ENCODE measurements at places on chromosomes 11 and 22.

DNA sequence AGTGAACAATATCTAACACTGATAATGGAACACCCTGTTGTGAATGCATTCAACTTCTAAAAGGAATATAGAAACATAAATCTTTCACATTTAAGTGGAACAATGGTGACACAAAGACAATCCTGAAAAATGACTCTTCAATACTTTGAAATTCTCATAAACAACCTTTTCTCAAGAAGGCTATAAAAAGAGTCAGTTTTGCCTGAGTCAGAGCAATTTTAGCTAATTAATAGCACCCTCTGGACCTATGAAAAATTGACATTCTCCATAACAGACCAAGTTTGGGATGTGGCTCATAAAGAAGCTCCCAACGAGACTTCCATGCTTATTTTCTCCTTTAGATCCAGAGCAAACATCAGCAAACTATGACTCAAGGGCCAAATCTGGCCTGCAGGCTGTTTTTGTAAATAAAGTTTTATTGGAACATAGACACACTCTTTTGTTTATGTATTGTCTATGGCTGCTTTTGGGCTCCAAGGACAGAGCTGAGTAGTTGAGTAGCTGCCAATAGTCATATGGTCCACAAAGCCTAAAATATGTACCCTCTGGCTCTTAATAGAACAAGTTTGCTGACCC lies 108.0 kb downstream of the MAML2 start:
- H3K4me1 ChIP-seq = peaks cover 47% of the 10 kb centered on the region
- H3K4me3 ChIP-seq = no peak overlapping the region

GRCh38 chr11:36425561-36426081 lies 84.5 kb downstream of the TRAF6 start:
- no peak overlapping the region for H3K4me3 ChIP-seq
- no peak for DNase-seq
- no peaks in the 10 kb centered on the region for H3K36me3 ChIP-seq

DNA sequence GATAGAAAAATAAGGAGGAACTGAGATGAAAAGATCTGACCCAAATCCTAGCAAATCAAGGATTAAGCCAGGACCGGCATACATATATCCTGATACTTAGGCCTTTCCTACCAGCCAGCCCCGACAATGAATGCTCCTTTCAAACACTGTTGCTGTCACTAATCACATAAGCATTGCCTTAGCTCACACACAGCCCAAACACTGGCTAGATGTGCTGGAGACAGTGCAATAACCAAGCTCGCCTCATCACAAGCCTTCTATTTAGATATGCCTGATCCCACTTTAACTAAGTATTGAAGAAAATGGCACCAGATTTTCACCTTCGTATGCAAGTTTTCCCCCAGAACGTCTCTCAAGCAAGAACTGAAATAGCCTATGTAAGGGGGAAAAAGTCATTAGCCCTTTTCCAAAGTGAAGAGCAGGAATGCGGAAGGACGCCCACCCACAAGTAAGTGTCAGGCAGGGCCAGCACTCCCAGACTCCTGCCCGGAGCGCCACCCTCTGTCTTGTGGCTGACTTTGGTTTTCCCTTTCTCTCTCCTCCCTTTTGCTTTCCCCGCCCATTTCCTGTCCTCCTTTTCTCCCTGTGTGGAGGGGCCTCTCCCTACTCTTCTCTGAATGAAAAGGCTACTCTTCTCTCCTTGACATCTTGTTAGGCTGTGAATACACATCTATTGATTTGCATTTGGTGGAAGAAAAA lies 8.9 kb upstream of the OPCML start:
- no peak for DNase-seq
- no peaks in the 10 kb centered on the region for H3K36me3 ChIP-seq
- H3K4me1 ChIP-seq = no peaks in the 10 kb centered on the region
- no peaks in the 10 kb centered on the region for H3K27me3 ChIP-seq
- no peak overlapping the region for H3K27ac ChIP-seq

DNA sequence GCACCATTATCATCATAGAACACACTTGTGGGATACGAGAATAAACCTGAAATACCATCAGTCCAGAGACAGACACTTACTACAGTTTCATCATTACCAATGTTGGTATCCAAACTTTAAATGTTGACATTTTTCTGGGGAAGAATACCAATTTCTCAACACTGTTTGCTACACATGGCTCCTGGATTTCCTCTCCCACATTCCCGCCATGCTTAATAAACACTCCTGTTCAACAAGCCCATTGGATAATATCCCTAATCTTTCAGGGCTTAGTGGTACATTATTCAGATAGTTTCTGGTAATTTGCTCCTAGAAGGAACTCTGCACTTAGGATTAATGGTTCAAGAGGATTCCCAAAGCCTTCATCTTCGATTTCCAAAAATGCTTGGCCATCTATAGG lies 48.2 kb downstream of the CSF2RB start:
- no peaks in the 10 kb centered on the region for H3K36me3 ChIP-seq
- H3K4me3 ChIP-seq = no peak overlapping the region
- peaks cover 4% of the 10 kb centered on the region for H3K27me3 ChIP-seq
- DNase-seq = no peak

DNA sequence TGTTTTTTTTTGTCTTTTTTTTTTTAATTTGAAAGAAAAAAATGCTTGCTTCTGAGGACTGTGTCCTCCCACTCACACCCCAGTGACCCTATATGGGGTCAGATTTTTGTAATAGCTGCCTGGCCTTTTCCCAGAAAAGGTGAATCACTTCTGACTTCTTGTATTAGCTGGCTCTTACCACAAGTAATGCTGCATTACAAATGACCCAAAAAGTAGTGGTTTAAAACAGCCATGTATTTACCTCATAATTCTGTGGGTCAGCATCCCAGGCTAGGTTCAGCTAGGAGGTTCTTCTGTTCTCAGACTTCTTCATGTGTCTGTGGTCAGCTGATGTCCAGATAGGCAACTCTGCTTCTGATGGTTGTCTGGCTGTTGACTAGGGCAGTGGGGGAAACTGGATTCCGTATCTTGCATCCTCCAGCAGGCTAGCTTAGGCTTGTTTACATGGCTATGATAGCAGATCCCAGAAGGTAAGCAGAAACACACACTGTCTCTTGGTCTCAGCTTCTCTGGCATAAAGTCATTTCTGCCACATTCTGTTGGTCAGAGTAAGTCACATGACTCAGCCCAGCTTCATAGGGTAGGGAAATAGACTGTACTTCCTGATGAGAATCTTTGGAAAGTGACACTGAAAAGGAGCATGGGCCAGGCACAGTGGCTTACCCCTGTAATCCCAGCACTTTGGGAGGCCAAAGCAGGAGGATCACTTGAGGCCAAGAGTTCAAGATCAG lies 19.5 kb downstream of the LHFPL7 start:
- no peaks in the 10 kb centered on the region for H3K4me1 ChIP-seq
- 0 out of 3 replicates have a peak, but pooled peaks cover 17% of the 10 kb centered on the region for H3K27me3 ChIP-seq
- H3K36me3 ChIP-seq = no peaks in the 10 kb centered on the region
